ENCODE measurements at places on chromosomes 16 and 17. TPM values are rescaled to one million over a fixed set of nuclear protein-coding genes. Genes with fewer than 3 reads are reported as not detected.

The SNAI3 gene
- total RNA-seq: 0.55 TPM

The IRX5 gene
- total RNA-seq: 0.27 TPM

The PDIA2 gene
- 3.6 TPM for total RNA-seq

The GP1BA gene
- total RNA-seq: 0.15 TPM

The DOC2A gene
- 0.77 TPM for total RNA-seq

The ARL5C gene
- total RNA-seq: not detected

The RND2 gene
- total RNA-seq: 1.8 TPM

The CMTM2 gene
- 0.62 TPM for total RNA-seq

The OSGIN1 gene
- 7.0 TPM for total RNA-seq

The EPOP gene
- 3.9 TPM for total RNA-seq

The EPX gene
- not detected for total RNA-seq

The SLC12A4 gene
- total RNA-seq: 98.2 TPM

The CXCL16 gene
- total RNA-seq: 6.5 TPM

The TMEM132E gene
- total RNA-seq: 0.09 TPM

The CIAPIN1 gene
- total RNA-seq: 77.0 TPM

The CCL4L2 gene
- not detected for total RNA-seq

The FGF11 gene
- total RNA-seq: 20.5 TPM

GRCh38 chr17:63621229-63621683 is 961 bp upstream of the MAP3K3 start:
- no peak for DNase-seq

DNA sequence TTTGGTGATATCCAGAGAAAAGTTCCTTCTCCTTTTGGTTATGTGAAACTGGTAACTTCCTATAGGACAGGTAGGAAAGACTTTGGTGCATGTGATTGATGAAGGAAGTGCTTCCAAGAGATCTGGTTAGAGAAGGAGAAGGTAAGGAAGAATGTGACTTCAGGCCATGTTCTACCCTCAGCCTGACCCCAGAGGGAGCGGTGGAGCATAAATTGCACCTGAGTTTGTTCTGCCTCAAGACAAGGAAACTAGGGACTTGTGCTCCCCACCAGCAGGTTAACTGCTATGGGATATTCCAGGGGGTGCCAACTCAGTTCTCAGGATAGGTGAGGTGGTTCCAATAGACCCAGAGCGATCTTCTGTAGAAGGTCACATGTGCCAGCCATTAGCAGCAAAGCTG is 299.3 kb upstream of the XYLT1 start:
- no peak for DNase-seq

DNA sequence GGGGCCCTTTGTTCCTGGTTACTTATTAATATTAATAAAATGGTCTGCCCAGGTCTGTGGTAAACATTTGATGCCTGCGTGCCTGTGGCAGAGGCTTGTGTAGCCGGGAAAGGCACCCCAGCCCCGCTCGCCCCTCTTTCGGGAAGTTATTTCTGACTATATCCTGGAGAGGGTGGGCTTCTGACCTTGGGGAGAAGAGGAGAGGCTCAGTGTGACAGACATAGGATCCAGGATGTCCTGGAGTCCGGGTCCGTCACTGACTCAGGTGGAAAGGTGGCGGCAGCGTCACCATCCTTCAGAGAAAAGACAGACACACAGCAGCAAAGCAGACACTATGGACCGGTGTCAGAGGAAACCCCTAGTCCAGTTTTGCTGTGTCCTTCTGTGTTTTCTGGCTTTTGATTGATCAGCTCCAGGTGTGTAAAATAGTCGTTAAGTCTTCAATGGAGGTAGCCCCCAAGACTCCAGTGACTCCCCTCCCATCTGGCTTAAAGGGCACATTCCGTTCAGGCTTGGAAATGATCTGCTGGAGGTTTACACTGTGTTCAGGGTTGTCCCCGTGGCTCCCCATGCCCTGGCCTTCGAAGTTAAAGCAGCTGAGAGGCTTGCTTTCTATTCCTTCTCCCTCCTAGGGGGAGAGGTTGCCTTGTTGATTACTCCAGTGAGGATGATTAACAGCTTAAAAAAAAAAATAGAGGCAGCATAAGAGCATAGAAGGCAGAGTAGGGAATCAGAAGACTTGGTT is 81.6 kb downstream of the CCDC182 start:
- DNase-seq: no peak

GRCh38 chr17:55200904-55201303 is 63.9 kb upstream of the HLF start:
- DNase-seq: no peak

- DNase-seq: peak; percentile 85
Observed at GRCh38 chr16:56625140-56625942, at the start of gene MT1E. Gene MT1E, plus strand, starts transcription at chr16:56625781. Its CDS starts 71 bp downstream, at chr16:56625852.

DNA sequence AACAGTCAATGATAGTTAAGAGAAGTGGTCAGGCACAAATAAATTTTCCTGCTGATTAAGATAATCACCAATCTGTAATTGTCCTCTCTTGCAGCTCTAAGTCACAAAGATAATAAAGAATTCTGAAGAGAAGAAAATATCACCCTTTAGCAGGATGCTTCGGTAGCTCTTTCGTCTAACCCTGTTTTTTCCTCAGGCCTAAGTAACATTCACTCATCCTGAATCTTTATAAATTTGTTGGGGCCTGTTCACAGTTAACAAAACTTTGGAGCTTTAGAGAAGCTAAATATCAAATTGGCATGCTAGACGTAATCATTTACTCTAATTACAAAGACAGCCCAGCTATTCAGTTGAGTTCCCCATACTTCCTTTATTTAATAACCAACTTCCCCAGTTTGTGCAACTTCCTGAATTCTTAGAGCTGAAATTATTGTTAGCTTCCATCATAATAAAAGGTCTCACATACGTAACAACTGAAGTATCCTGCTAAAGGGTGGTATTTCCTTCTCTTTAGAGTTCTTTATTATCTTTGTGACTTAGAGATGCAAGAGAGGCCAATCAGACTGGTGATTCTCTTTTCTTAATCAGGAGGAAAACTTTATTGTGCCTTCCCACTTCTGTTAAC is 118.6 kb downstream of the TANGO6 start:
- no peak for DNase-seq

GRCh38 chr16:52896478-52897164 is 156.1 kb downstream of the CHD9NB start:
- no peak for DNase-seq

DNA sequence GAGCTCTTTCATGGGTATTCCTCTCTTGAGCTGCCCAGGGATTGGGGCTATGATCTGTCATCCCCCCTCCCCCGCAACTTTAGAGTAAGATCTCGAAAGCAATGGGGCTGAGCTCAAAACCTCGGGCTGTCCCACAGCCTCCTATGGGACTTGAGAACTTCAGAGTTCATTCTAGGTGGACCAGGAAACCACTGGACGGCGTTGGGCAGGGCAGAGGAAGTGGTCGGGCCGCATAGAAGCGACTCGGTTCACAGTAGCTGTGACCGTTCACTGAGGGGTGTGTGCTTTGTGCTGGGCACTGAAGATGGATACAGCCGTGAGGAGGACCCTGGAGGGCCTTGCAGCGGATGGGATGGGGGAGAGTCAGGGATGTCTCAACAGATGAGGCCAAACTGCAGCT is 292.0 kb downstream of the CPPED1 start:
- DNase-seq: no peak

GRCh38 chr17:10875984-10876555 is 38.2 kb upstream of the PIRT start:
- peak; percentile 35 for DNase-seq

- no peak for DNase-seq
Observed at GRCh38 chr16:51734220-51734619, 583.1 kb upstream of the SALL1 start.

DNA sequence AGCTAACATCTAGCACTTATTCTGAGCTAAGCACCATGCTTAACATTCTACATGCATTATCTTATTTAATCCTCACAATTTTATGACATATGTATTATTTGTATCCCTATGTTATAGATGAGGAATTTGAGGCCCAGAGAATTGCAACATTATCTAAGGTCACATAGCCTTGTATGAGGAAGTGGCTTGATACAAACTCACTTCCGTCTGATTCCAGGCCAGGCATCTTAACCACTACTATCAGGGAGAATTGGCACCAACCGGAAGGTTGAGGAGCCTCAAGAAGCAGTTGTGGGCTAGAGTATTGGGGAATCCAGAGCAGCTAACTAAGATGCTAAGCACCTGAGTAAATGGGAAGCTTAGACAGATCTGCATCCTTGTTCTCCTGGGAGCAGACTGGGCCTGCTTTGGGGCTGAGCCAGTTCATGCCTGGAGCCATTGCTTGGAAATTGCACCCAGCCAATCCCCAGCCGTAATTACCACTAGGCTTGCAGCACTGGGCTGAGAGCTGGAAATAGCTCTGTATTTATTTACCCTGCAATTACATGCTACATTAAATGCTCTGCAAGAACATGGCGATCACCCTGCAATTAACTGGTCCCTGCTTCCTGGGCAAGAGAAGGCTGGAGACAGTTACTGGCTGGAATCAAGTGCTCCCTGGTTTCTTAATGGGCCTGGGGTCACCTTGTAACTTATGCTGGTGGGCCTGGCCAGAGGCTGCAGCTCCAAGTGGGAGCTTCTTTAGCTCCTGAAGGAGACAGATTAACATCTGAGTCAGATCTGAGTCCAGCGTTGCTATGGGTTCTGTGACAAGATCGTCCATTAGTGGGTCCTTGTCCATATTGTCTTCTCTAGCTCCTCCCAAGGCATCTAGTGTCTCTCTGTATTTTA is 273.1 kb upstream of the CCL2 start:
- no peak for DNase-seq

- DNase-seq: peak; percentile 76
Observed at GRCh38 chr16:85303354-85303883, 191.1 kb upstream of the CIBAR2 start.

DNA sequence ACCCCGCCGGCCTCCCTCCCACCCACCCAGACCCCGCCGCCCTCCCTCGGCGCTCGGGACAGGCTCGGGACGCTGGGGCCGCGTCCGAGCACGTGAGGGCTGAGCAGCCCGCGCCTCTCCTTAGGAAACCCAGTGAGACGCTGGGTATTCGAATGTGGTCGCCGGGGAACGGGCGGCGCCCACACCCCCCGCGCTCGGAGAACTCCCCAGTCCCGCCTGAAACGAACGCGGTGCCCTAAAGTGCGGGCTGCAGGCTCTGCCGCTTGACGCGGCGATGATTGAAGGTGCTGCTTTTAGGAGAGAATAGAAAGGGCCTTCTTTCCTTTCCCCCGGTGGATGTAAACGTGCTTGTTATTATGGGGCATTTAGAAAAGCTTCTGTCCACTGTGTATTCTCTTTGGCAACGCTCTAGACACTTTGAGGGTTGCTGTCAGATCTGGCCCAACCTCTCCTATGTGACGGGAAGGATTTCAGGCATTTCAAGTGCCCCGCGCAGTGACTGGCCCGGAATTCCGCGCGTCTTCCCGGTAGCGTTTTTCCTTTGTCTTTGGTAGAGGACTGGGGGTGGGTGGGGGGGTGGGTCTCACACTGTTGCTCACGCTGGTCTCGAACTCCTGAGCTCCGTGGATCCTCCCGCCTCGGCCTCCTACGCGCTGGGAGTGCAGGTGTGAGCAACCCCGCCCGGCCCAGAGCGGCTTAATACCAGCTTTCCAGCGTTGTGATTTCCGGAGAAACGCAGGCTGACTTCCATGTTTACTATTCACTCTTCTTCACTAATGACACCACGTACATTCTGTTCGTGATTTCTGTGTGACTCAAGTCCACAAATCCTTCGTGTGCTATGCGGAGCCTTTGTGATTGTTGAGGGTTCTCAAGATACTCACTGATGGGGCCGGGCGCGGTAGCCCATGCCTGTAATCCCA is 21.8 kb upstream of the FOXK2 start:
- peak; percentile 49 for DNase-seq

- no peak for DNase-seq
Observed at GRCh38 chr16:81668243-81669097, 110.6 kb upstream of the PLCG2 start.

- no peak for DNase-seq
Observed at GRCh38 chr17:48174833-48175523, 67.4 kb downstream of the SNX11 start.

GRCh38 chr16:54163197-54163843 is 123.3 kb downstream of the IRX3 start:
- DNase-seq: no peak

GRCh38 chr17:39231591-39232551 is 6.1 kb upstream of the STAC2 start:
- peak; percentile 58 for DNase-seq

DNA sequence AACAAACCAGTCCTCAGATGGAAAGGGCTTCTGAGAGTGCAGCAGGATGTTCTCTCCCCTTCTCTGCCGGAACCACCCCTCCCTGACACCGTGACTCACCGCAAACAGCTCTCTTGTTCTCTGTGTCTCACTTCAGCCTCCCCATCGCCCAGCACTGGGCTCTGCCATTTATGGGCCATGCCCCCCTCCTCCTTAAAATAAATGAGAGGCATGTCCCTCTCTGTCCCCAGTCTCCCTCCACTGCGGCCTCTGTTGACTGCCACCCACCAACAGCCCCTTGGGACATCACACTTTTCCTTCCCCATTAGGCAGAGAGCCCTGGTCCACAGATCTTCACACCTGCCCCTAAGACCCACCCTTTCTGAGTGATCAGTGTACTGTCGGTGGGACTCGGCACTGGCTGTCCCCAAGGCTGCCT is 6.3 kb downstream of the CCDC102A start:
- DNase-seq: peak; percentile 63

DNA sequence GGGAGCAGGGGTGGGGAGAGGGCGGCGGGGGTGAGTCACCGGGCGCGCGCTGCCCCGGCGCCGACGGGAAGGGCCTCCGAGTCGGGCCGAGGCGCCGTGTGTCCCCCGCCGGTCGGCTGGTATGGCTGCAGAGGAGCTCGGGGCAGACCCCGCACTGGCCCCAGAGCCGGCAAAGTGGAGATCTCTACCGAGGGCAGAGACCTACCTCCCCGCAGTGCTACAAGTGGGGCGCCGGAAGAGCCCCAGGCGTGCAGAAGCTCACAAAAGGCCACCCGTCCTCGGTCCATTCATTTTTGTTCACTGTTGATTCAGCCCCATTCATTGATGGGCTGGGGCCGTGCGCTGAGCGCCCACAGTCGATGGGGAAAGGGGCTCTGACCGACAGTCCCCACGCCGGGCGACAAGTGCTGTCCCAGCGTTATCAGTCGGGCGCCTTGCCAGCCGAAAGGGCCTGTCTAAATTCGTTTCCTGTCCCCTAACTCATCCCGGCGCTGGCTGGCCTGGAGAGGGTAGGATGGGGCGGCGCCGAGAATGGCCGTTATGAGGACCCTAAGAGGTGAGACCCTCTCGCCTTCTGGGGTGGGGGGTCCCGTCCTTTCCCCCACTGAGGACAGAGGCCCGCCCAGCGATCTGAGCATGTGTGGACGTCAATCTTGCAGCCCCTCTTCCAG is 709 bp upstream of the ENO3 start:
- peak; percentile 85 for DNase-seq

- no peak for DNase-seq
Observed at GRCh38 chr17:33511670-33512069, 218.6 kb upstream of the ASIC2 start.
